Stimulated activated CD4-positive, alpha-beta T cell treated with anti-CD3 and anti-CD28 coated beads, TNF-alpha, amount 100 ng/mL, for 1 hour (primary cell): ENCODE measurements at places on chromosomes 11 and 22.

DNA sequence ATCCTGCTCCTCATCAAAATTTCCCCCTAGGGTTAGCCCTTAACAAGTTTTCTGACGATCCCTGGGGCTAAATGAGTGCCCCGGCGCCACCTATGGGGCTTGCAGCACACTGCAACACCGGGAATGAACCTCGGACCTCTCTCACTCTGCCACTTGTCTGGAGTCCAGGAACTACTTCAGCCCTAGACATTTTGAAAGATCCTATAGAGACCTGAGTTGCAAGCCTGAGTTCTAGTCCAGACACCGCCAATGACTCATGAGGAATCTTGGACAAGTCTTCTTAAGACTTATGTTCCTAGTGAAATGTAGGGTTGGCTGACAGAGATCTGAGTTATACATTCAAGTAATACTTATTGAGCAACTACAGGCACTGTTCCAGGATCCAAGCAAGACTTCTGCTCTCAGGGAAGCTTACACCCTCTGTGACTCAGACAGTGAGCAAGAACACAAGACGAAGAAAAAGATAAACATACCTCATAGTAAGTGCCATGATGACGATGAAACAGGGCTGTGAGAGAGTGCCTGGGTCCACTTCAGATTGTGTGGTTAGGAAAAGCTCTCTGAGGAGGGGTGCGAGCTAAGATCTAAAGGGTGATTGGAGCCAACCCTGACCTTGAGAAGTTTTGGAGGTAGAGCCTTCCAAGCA is 10.2 kb upstream of the STK33 start:
- peak; percentile 12 for DNase-seq

DNA sequence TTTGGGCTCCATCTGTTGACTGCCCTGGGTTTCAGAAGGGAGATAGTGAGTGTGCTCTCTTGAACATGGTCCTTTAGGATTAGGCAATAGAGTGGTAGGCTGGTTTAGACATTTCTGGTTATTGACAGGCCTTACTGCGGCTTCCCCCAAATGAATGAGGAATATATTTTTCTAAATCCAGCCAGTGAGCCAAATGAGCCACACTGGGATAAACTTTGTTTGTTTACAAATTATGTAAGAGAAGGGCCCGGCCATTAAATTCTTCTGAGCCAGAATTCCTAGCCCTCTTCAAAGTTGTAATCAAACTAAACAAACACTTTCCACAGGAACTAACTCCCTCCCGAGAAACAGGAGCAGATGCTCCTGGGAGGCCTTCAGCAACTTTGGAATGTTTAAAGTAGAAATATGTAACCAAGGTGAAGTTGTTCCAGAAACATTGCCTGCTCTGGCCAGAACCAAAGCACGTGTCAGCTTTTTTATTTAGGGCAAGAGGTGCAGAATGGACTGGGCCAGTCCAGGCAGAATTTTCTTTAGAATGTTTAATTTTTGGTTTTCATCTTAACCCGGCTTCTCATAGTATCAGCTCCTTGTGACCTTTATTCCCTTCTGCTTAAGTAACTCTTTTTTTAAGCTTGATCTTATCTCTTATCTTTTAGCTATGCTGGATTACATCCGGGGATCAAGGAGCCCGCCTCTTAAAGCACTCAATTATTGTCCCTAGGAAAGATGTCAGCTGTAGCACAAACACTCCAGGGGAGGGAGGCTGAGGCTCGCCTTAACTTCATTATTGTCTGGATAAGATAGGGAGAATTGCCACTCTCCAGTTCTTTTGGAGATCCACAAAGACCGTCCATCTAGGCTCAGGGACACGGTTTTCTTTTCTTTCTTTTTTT is 28.7 kb downstream of the ZNRF3 start:
- DNase-seq, result no peak

DNA sequence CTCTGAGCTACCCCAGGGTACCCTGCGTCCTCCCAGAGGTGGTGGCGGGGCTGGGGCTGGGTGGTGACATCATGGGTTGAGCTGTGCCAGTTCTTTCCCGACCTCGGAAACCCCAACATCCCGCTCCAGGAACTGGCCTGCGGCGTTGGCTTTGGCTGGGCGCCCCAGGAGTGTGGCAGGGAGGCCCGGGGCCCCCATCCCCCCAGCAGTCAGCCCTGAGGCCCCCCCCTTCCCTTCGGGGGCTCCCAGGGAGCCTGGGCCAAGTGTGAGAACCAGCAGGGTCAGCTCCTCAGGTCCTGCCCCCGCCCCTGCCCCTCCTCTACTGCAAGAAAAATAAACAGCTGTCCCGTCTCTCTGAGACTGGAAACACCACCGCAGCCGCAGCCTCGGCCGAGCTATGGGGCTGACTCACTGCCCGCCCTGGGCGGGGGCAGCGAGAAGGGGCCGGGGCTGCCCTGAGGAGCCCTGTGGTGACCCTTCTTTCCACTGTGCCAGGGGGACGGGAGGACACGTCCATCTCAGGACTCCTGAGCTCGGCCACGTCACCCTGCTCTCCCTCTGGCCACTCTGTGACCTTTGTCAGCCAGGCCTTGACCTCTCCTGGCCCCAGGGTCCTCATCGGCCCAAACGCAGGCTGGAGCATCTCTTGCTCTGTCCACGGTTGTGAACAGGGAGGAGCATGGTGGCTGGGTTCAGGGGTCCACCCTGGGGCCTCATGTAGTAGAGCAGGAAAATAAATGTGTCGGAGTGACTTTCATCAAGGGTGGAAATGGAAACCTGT is 73.4 kb downstream of the WNT7B start:
- DNase-seq, result no peak

DNA sequence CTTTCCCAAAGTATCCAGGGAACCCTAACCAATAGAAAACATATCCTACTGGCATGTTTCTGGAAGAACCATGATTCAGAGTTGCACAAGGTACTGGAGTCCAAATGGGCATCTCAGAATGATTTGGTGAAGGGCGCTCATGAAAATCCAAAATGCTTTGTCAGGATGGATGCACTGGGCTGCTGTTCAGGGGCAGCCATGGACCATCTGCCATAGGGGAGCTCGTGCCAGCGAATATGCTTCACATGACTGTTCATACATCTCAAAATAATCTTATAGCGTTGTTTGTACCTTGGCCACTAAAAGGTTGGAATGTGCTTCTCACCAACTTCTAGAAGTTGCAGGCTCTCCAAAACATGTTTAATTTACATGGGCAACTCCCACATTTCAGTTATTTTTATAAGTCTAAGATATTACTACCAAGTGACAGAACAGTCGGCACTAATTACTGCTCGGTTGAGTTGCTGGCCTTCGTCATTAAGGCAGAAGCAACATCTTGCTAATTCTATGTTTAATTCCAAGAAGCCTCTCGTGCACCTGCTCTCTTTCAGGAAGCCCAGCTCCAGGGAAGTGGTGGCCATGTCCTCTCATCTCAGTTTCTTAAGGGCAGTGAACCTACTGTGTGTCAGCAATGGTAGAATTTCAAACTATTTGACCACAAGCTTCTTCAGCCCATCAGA is 1497.7 kb downstream of the TBC1D22A start:
- no peak for DNase-seq

- no peak for DNase-seq
Observed at GRCh38 chr22:43443152-43443471, 31.3 kb downstream of the MPPED1 start.

GRCh38 chr11:5336331-5336730 is 7.0 kb downstream of the OR51B5 start:
- no peak for DNase-seq

DNA sequence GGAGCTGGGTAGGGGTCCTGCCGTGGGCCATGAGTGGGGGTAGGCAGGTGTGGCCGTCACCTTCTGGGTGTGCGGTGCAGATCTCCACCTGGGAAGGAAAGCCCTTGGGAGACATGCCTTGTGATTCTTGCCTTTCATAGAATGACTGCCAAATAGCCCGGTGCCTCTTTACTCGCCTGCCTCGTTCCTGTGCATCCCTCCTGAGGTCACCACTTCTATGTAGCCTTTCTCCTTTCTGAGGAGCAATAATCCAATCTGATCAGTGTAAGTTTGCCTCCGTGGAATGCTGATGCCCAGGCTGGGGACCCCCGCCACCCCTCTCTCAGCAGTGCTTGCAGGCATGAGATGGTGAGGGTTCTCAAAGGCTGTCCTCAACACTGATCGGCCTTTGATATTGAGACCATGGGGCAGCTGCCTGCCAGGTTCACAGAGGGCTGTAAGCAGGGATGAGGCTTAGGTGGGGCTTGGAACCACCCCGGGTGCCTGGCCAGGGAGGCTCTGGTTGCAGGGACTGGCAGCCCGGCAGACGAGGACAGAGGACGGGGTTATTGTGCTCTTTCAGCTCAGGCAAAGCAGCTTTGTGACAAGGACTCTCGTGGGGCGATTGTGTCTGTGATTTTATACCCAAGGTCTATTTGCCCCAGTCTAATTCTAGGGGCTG is 86.1 kb upstream of the WNT7B start:
- DNase-seq, result no peak

- no peak for DNase-seq
Observed at GRCh38 chr11:57502376-57502775, 13.1 kb downstream of the SLC43A1 start.

DNA sequence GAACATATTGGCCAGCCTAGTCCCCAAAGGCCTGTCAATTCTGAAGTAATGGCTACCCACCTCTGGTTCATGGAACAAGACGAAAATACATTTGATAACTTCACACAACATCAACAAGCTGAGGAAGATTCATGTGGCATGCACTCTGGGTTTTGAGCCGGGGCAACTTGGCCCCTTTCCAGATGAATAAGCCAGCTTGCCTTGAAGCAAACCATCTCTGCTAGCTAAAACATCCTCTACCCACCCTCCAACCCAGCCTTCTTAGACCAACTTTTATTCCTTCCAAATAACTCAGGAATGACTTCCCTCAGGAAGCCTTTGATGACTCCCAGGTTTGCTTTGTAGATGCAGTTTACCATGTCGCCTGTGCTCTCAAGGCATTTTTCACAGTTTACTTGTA is 94.4 kb downstream of the SLC1A2 start:
- DNase-seq, result no peak

DNA sequence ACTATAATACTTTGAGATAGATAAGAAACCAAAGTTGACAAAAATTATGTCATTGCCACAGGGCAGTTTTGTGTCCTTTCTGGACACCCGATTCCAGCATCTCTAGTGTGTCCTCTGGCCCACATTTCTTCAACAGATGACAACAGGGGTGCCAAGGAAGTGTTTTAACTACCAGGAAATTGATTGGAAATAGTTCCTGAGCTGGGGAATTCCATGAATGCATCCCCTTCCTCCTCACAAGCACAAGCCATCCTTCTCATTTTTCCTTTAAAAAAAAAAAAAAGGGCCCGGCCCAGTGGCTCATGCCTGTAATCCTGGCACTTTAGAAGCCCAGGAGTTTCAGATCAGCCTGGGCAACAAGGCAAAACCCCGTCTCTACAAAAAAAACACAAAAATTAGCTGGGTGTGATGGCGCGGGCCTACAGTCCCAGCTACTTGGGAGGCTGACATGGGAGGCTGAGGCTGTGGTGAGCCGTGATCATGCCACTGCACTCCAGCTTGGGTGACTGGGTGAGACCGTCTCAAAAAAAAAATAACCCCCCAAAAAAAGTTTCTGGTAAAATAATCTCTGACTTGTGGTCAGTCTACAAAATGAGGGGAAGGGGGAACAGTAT is 797 bp upstream of the B3GAT3 start:
- DNase-seq, result no peak

DNA sequence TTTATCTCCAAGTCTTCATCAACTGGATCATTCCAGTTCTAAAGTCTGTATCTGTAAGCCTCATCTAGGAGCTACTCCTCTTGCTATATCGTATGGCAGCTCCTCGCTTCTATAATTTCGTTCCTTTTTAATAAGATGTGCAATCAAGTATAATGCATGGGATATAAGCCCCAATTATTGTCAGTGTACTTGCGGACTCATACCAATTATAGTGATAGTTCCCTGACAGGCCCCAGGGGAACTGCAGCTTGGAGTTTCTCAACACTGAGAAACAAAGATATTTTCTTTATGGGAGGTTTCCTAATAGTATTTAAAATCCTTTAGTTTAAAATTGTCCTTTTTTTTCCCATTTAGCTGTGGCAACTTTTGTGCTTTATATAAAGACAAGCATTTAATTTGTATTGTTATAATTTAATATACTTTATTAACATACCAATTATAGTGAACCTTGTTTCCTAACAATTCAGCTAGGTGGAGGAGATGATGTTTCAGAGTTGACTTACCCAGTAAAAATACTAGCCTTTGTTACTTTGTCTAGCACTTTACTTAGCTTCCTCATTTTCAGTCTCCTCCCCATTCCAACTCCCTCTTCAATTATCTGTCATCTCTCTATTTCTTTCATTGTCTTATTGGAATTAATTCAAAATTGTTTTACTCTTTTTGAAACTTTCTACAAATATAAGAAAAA is 25.3 kb upstream of the DDX17 start:
- DNase-seq, result no peak

- DNase-seq, result no peak
Observed at GRCh38 chr22:37258753-37259401, 14.8 kb upstream of the RAC2 start.

- no peak for DNase-seq
Observed at GRCh38 chr11:114079511-114080065, 20.1 kb downstream of the ZBTB16 start.

GRCh38 chr11:14105446-14105845 is 142.9 kb downstream of the SPON1 start:
- no peak for DNase-seq

DNA sequence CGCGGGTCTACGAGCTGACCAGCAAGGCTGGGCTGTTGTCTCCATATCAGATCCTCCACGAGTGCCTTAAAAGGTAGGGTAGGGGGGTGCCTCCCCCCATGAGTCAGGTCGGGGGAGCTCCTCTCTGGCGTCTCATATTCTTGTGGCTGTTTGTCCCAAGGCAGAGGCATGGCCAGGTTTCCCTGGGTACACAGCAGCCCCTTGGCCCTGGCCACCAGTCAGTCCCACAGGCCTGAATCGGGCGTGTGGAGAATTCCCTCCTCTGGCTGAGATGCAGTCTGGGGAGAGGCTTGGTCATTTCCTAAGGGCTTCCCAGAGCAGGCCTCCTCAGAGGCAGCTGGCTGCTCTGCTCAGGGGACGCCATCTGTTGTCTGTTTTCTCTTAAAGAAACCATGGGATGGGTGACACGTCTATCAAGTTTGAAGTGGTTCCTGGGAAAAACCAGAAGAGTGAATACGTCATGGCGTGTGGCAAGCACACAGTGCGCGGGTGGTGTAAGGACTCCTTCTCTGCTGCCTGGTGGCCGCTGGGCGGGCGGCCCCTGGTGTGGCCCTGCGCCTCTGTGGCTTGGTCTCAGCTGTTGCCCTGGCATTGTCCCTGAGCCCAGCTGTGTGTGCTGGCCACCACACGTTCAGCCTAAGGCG is 9.6 kb upstream of the RANBP1 start:
- DNase-seq, result no peak

GRCh38 chr11:114395736-114396135 is 4.6 kb downstream of the C11orf71 start:
- DNase-seq, result no peak

- no peak for DNase-seq
Observed at GRCh38 chr22:30876915-30877553, 91.5 kb downstream of the MORC2 start.

GRCh38 chr11:66579017-66579606 is 10.7 kb upstream of the CTSF start:
- DNase-seq, result peak; percentile 45

DNA sequence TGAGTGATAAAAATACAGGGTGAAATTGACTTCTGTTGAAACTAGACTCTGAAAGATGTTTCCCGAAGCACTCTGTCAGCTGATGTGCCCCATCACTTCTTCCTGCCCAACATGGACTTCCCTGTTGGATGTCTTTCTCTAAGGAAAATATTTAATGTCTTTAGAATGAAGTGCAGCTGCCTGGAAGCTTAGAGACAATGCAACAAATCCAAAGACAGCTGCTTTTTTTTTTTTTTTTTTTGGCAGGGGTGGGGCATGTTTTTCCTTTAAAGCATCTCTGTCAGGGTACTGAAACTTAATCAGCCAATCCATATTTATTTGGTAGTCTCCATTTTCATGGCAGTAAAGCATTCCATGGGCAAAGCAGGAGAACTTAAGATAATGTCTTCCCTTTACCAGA is 5.9 kb downstream of the JAM3 start:
- DNase-seq, result no peak
